Smooth muscle cell of the umbilical artery (primary cell): ENCODE measurements at places on chromosomes 16 and 17. TPM values are rescaled to one million over a fixed set of nuclear protein-coding genes. Genes with fewer than 3 reads are reported as not detected.

Gene CCL8
- total RNA-seq = 0.89 TPM in 1 of 2 replicates, not detected in the other

Gene TM4SF5
- total RNA-seq = not detected in 2 replicates

Gene SALL1
- total RNA-seq = 0.09 and 0.59 TPM in 2 replicates

Gene TMEM238L
- total RNA-seq = not detected in 2 replicates

Gene KRTAP4-16
- total RNA-seq = not detected in 2 replicates

Gene GP1BA
- total RNA-seq = not detected in 2 replicates

Gene KRT222
- not detected in 2 replicates for total RNA-seq

Gene MYH11
- total RNA-seq = under 0.01 TPM in 2 replicates

Gene MBTD1
- total RNA-seq = 10.1 and 10.7 TPM in 2 replicates

Gene CD79B
- total RNA-seq = not detected in 2 replicates

Gene CCDC40
- total RNA-seq = 2.5 and 5.6 TPM in 2 replicates

Gene NDRG4
- total RNA-seq = 11.3 and 13.7 TPM in 2 replicates

Gene SEC14L5
- under 0.01 TPM in 1 of 2 replicates, not detected in the other for total RNA-seq

Gene SP6
- total RNA-seq = 0.09 and 0.30 TPM in 2 replicates

Gene ZDHHC7
- total RNA-seq = 77.2 and 103 TPM in 2 replicates

Gene C1QTNF8
- not detected in 2 replicates for total RNA-seq

Gene SYCE1L
- not detected in 2 replicates for total RNA-seq

Gene KRTAP2-3
- 0.65 TPM in 1 of 2 replicates, not detected in the other for total RNA-seq

Gene TERF2IP
- 55.6 and 56.4 TPM in 2 replicates for total RNA-seq

Gene SCNN1G
- total RNA-seq = not detected in 2 replicates

Gene MCRIP1
- total RNA-seq = 82.5 and 97.7 TPM in 2 replicates

Gene FOXJ1
- not detected in 2 replicates for total RNA-seq

Gene TMEM114
- not detected in 2 replicates for total RNA-seq

Gene ACAP1
- total RNA-seq = 0.09 and 4.8 TPM in 2 replicates

Gene XAF1
- 11.9 and 25.8 TPM in 2 replicates for total RNA-seq

Gene TBX6
- total RNA-seq = under 0.01 TPM in 1 of 2 replicates, not detected in the other

Gene RRAD
- 21.1 and 37.4 TPM in 2 replicates for total RNA-seq

Gene EME1
- 0.59 and 4.3 TPM in 2 replicates for total RNA-seq
